ENCODE measurements at places on chromosomes 6 and 20.
A peak's percentile ranks its signal among the peaks of the same experiment; 100 is the strongest.

- DNase-seq = no peak
Observed at GRCh38 chr6:71011871-71012371, 55.1 kb upstream of the B3GAT2 start.

DNA sequence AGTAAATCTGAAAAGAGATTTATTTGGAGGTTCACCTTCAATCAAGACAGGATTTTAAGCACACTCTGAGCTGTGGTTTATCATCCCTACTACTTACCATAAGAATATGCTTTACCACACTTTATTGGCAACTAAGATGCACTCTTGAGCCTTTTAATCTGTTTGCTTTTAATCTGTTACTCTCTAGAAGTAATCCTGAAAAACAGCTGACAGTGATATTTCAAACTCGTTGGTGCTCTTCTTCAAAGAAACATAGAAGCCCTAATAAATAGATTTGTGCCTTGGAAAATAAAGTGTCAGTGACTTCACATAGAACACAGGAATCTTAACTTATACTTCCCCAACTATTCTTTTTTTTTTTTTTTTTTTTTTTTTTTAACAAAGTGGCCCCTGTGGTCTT, 102.9 kb downstream of the HIVEP1 start:
- DNase-seq = no peak

DNA sequence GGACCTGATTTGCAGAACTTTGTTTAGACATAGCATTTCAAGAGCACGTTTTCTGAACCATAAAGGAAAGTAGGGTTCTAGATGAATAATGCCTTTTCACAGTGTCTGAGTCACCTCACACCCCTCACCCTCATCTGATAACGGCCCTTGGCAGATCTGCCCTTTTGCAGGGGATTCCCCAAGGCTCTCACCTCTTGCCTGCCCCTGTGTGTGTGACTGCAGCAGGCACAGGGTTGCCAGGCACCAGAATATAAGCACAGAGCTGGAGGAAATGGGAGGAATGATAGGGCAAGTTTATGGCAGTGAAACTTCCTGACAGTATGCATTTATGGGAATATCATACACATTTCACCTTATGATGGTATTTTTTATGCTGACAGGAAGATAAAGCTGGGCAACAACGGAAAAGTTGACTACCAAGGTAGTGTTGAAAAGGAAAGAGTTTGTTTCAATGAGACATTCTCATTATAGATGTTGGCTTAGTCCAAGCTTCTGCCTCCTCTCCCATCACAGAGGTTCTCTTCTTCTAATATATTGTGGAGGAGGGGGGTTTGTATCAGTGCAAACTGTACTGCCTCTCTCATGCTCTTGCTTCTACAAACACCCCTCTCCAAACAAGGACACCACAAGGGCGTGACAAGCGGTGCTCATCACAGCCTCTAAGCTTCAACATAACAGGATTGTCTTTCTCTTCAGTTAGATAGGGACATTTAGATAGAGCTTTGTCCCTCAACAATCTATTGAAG, 101.5 kb upstream of the BACH2 start:
- peak; percentile 67 for DNase-seq

DNA sequence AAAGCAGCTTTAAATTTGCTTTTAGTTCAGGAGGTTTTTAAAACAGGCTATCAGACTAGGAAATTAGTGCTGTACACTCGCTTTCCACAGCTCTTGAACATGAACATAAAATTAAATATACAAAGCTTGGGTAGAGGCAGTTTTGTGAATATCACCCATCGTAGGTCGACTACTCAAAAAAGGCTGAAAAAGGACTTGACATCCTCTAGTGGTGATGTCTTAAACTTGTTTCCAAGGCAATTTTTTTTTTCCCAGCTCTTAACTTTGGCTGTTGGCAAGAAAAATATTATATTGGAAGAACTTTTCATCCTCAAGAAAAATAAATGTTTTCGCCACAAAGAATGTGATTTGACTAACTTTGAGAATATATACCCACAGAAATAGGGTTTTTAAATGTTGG, 2.9 kb downstream of the MAP7 start:
- no peak for DNase-seq

- DNase-seq = no peak
Observed at GRCh38 chr20:906001-906520, 10.1 kb downstream of the ANGPT4 start.

DNA sequence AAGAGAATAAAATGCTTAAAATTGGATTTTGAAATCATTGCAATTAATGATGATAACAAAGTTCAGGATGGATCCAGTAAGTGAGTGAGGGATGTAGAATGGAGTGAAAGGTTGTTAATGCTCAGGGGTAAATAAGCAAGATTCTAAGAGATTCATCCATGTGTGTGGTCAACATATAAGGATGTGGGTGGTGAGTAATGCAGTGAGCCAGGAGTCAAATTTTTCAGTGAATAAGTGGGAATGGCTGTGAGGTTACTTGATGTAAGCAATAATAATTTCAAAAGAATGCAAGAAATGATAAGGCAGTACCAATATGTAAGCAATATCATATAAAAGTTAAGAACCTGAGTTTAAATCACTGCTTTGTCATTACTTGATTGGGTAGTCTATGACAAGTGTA, 207.5 kb upstream of the ADGRB3 start:
- DNase-seq = no peak

- DNase-seq = no peak
Observed at GRCh38 chr20:17948442-17948841, 20.2 kb downstream of the SNX5 start.

- DNase-seq = no peak
Observed at GRCh38 chr6:5855787-5856470, 150.8 kb downstream of the NRN1 start.

DNA sequence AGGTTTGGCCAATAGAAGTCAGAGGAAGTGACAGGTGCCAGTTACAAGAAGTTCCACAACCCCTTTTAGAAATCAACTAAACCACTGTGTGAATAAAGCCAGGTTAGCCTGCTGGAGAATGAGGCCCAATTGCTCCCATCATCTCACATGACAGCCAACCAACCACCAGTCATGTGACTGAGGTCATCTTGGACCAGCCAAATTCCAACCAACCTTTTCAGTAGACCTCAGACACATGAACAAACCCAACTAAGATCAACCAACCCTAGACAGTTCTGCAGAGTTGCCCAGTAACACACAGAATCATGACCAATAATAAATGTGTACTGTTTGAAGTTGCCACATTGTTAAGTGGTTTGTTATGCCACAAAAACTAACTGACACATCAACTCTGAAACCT, 44.6 kb upstream of the GGTLC1 start:
- DNase-seq = no peak

DNA sequence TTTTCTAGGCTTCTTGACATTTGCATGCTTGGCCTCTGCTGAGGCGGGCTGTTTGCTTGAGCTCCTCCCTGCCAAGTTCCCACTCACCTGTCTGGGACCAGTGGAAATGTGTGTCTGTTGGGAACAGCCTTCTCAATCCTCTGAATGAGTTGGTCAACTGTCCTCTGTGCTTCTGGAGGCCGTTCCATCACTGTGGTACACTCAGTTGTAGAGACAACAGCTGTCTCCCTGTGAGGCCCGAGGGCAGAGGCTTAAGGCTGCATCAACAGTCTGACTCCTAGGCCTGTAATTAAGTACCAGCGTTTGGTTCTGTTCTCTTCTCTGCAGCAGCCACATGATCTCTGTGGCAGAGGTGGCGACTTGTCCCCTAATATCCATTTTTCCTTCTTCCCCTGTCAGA, 110.9 kb downstream of the CDC5L start:
- no peak for DNase-seq

- no peak for DNase-seq
Observed at GRCh38 chr6:159809149-159809548, 9.1 kb downstream of the PNLDC1 start.

DNA sequence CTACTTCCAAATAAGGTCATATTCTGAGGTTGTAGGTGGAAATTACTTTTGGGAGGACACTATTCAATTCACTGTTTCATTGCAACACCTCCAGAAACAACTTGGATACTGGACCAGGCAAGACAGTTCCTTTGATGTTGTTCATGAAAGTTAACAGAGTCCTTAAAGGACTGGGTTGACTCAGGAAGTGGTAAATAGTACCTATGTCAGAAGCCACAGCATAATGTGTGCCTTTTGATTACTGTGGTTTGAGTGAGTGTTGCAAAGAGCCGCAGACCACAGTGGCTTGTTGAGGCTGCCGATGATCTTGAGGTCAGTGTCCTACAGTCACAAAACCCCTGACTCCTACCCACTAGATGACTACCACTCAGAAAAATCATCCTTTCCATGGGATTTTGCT, 10.9 kb downstream of the IL20RA start:
- DNase-seq = peak; percentile 9

DNA sequence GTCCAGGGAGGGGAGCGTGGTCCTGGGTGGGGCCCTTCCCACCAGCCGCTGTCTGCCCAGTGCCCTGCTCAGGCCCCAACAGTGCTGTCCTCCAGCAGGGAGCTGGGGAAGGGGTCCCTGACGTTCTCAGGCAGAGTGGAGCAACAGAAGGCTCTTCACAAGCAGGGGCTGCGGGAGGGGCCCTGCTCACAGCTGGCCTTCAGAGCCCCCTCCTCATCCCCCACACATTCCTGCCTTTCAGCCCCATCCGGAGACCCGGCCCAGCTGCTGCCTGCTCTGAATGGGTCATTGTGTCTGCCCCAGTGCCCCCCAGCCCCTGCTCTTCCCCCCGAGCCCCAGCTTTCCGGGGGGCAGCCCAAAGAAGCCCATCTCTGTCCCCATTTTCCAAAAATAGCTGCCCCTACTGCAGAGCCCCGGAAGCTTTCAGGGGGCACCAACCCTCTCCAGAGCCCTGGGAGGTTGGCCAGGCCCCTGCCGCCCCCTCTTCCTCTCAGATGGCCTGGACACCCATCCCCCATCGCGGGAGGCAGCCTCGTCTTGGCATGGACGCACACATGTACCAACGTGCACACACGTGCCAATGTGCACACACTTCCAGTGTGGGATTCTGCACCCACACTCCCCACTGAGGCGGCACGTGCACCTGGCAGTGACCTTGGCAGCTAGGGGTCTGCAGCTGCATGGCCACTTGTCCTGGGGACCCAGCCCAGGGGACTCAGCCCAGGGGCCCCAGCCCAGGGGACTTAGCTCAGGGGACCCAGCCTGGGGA, 3.7 kb downstream of the COL20A1 start:
- DNase-seq = no peak

DNA sequence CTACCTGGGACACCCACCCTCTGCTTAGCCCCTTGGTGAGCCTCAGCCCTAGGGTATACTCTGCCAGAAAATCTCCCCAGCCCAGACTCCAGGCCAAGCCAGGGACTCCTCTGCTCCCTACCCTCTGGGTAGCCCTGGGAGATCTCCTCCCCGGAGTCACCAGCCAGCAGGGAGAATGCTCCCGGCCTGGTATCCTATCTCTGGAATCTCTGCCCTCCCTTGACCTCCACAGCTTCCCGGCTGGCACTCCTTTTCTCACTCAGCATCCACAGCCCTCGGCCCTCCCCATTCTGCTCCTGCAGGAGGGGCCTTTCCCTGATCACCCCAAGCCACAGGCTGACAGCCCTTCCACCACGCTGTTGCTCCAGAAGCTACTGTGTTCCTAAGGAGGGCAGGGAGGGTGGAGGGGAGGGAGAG, 22.6 kb downstream of the NOL4L start:
- DNase-seq = no peak

DNA sequence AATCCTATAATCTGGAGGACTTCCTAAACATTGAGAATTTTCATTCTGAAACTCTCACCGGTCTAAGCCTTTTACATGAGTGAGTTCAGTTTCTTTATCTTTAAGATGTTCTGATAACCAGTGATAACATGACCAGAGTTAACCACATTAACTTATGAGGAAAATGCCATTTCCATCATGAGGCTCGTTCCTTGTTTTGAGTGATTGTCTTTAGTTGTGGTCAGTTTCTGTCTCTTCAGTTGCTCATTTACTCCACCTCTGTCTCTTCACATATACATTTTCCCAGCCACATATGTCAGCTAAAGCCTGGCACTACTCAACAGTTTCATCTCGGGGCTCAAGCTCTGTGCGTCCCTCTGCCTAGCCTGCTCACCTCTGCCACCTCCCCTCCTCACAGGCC, 70.4 kb downstream of the JAG1 start:
- no peak for DNase-seq

GRCh38 chr6:17107863-17108262, 6.0 kb downstream of the STMND1 start:
- no peak for DNase-seq

DNA sequence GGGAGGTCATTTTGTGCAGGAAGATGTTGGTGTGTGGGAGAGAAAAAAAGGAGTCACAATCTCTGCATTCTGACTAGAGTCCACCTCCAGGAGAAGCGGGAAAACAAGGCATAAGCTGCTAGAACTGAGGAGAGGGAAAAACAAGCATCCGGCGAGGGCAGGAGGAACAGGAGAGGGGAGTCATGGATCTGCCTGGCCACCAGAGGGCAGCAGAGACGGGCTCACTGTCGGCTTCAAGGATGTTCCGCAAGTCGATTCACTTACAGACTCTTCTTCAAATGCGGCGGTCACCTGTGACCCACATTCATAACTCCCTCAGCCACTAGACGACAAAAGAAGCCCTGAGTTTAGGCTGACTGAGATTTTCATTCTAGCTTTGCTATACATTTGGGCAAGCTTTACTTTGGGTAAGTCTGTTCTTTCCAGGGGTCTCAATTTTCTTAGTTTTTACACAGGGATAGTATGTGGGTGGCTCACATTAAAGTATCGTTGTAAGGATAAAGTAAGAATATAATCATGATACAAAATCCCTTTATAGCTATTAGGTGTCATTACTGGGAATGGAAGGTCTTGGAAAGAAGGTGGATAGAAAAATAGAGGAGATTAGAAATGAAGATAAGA, 6.6 kb upstream of the BTNL2 start:
- DNase-seq = peak; percentile 85

- DNase-seq = no peak
Observed at GRCh38 chr6:36633915-36634314, 39.8 kb downstream of the SRSF3 start.
